Transverse colon (tissue), 4 donors: ENCODE measurements at places on chromosomes 13 and 19.
A peak's percentile ranks its signal among the peaks of the same experiment; 100 is the strongest.

- DNase-seq, result peak; percentile 62
Measured at GRCh38 chr13:28100150-28101121, at the start of gene FLT3. Gene FLT3 (minus strand): TSS chr13:28100576. CDS start chr13:28100510, 66 bp downstream.

DNA sequence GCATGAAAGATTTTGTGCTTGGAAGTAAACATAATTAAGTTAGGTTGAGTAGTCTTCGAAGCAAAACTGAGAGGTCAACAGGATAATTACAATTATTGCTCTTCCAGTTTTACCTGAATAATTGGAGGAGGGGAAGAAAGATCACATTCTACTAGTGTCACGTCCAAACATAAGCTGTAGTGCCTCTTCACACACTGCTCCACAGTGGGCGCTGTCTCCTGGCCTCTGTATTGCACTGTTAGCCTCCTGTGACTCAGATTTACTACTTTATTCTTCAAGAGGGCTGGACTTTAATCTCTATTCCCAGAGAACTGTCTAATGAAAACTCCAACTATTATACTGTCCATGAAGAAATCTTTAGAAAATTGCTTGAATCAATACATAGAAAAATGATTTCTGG lies 62.9 kb downstream of the TRPC4 start:
- no peak for DNase-seq

- no peak for DNase-seq
Measured at GRCh38 chr13:19056355-19056880, 125.2 kb downstream of the TUBA3C start.

DNA sequence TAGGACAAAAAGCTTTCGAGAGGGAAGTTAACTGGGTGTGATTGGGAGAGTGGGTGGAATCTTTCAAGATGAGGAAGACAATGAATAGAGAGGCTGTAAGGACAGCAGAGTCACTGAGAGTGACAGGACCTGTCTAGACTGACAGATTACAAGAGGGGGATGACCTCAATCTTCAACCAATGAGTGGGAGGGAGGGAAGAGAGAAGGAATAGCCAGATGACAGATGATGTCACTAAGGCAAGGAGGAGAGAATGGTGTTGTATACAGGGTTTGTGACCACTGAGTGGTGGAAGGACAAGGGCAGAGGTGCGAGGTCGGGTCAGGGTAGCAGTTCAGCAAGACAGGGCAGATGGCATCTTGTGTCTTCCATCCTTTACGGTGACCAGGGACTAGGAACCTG lies 5.8 kb upstream of the ILF3 start:
- no peak for DNase-seq

DNA sequence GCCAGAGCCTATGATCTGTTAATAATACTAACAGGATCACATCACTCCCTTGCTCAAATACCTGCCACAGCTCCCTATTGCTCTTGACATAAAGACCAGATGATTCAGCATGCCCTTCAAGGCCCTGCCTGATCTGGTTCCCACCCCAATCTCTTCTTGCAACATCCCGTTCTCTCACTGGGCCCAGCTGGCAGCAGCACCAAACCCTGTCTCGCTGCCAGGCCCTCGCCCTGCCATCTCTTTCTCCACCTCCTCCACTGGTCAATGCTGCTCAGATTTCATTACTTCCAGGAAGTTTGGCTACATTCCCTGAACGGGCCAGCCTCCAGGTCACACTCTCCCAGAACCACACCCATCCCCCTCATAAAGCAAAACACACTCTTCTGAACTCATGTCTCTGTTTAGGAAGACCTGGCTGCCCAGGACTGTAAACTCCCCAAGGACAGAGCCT lies 8.6 kb upstream of the BCAT2 start:
- DNase-seq, result peak; percentile 88

DNA sequence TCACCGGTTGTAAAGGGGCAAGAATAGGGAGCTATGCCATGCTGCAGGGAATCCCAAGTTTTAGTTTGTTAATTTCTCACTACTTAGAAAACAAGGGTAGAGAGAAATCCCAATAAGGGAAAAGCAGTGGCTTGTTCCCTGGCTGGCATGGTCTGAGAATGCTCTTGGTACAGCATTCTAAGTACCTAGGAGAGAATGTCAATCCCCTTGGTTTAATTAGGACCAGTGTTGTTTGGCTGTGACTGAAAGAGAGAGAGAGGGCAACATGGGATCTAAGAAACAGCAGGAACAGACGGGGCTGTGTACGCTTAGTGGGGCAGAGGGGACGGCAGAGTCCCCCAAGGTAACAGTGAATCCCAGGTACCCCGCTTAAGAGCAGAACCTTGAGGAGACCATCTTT lies 228.8 kb downstream of the PCDH9 start:
- DNase-seq, result no peak

DNA sequence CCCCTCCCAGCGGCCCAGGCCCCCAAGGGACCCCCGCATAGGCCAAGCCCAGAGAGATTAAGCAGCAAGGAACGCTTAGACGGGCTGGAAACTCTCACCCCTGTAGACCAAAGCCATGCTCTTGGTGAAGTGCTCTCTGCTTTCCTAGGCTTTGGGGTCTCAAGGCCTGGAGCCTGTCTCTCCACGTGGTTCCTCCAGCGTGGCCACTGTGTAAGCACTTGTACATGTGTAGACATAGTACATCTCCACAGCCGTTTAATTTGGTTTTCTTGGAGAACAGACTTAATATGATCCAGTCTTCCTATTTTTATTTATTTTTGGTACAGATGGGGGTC lies 1.1 kb downstream of the NUDT19 start:
- no peak for DNase-seq
